ENCODE measurements at places on chromosomes 3 and 15.

DNA sequence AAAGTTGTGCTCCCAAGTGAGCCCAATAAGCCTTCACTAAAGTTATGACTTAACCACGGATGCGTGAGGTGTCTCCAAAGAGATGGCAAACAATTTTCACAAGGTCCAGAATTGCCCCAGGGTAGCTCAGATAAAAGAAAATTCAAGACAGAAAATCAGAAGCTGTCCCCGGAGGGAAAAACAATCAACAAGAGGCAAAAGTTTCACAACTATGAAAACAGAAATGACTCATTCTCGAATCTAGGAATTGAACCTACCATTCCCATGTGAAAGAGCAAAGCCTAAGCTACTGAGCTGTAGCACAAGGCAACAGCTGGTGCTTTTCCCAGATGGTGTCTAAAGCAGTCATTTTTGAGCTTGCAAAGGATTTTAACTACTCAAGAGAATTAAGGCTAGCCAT lies 33.5 kb upstream of the MKRN3 start:
- DNase-seq, result no peak

GRCh38 chr3:194854659-194855390 lies 169.1 kb downstream of the FAM43A start:
- no peak for DNase-seq

GRCh38 chr3:107633327-107634098 lies 110.8 kb downstream of the BBX start:
- DNase-seq, result no peak

DNA sequence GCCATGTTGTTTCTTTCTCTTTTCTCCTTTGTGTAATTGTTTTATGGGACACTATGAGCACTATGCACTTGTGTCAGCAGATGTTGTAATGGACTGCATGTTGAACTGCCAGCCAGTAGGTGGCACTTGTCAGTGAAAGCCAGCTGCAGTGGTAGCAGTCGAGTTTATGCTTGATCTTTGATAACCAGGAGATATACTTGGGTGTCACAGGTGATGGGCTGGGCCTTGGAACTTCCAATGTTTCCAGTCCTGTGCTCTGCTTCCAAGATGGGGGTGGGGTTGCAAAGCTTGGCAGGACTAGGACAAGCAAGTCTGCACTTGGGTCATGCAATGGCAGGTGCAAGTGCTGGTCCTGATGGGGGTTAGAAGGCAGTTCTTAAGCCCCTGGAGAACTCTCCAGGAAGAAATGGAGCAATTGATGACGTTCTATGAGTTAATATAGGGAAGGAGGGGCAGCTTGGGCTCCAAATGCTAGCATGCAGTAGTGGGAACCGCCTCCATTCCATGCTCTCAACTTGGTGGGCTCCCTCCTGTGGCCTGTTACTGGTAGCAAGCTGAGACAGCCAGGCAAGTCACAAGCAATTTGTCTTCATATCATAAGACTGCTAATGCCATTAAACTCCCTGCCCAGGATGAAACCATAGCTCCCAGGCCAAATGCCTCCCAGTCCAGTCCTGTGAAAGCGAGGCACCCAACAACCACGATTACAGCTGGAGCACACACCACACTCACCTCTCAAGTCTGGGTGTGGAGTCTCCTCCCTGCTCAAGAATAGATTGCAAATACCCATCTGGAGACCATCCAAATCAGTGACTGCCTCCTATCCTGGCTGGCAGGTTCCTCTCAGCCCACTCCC lies 287.2 kb downstream of the CGGBP1 start:
- peak; percentile 14 for DNase-seq

DNA sequence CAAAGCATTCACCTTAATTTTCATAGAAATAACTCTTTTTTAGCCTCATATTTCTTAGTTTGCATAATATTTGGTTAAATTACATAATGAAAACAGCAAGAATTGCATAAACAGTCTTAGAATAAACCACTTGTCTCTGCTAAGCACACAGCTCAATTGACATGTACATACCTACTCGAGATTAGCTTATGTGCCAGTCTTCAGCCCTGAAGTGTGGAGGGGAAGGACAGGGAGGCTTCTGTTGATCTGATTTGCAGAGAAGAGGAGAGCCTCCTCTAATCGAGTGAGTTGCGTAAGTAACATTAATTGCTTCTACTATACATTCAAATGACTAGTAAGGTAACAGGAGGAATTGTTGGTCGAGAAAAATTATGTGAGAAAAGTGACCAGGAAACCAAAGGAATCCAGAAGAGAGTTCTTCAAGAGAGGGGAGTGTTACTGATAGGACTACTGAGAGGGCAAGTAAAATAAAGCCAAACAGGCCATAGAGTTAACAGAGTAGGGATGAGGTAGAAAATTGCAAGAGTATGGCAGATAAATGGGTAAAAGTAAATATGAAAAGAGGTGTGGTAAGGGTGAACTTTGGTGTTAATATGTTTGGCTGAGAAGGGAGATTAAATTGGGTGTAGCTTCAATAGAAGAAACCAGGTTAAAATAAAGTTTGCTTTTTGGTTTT lies 7.1 kb upstream of the GOLIM4 start:
- no peak for DNase-seq

- no peak for DNase-seq
These were observed 86.3 kb downstream of the KLHL25 start for GRCh38 chr15:85708402-85708941.

- DNase-seq, result no peak
These were observed 247.7 kb upstream of the CDIN1 start for GRCh38 chr15:36331531-36332275.

DNA sequence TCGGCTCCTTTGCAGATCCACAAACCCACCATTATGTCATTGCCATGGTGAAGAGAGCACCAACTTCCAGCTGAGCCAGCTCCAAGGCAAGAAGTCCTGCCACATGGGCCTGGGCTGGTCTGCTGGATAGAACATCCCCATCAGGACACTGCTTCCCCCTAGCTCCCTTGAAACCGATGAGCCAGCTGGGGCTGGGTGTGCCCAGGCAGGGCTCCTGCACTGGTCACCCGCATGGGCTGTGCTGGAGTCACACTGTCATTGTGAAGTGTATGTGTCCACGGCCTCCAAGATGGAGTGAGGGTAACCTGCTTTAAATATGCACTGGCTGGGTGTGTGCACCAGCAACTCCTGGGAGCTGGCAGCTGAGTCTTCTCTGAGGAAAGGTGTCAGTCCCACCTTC lies 31.0 kb upstream of the TOPBP1 start:
- no peak for DNase-seq

- DNase-seq, result no peak
These were observed 59.9 kb downstream of the CFAP20DC start for GRCh38 chr3:58989955-58990354.

- DNase-seq, result no peak
These were observed 165.0 kb downstream of the NR1D2 start for GRCh38 chr3:24110051-24110450.

GRCh38 chr3:130669740-130670139 lies 76.9 kb downstream of the PIK3R4 start:
- no peak for DNase-seq

- DNase-seq, result no peak
These were observed 133.3 kb downstream of the CHDH start for GRCh38 chr3:53712817-53713388.

- peak; percentile 59 for DNase-seq
These were observed 89.5 kb downstream of the EOMES start for GRCh38 chr3:27632431-27633223.

- DNase-seq, result no peak
These were observed 9.4 kb downstream of the TGFBR2 start for GRCh38 chr3:30615615-30616346.

DNA sequence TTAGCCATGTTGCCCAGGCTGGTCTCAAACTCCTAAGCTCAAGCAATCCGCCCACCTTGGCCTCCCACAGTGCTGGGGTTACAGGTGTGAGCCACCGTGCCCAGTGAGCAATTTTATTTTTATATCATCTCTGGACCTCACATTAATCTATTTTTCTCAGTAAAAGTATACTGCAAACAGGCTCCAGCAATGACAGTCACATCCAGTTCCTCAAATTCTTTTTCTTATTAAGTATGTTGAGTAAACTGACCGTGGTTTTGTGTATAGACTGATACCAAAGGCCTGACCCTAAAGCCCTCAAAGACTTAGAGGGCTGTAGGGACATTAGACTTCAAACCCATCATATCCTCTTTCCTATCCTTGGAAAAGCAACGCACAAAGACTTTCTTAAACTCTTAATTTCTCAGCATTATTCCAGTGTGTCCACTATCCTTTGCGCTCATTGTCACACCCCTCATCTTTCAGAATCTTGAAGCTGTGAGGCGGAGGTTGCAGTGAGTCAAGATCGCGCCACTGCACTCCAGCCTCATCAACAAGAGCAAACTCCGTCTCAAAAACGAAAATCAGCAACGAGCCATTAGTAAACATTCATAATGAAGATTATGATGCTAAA lies 2.0 kb downstream of the NGLY1 start:
- no peak for DNase-seq

DNA sequence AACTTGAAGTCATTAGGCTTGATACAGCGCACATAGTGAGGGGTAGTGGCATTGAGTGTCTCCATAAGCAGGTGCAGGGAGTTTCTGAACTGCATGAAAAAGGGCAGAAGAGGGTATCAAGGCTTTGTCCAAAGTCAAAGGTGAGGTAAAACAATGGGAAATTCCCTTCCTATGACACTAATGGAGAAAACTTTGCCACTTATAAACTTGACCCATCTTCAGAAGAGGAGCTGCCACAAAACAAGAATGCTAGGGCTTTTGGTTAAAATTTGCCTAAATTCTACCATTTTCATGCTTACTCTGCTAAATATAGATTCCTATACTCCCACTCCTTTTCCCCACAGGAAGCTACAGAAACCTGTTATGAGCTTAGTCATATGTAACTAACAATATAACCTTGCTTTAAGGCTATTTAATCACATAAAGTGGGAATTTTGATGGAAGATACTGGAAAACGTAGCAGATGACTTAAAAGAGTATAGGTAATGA lies 87.5 kb upstream of the MYO5C start:
- no peak for DNase-seq

- DNase-seq, result no peak
These were observed 80.2 kb downstream of the FMN1 start for GRCh38 chr15:33114374-33114717.

- no peak for DNase-seq
These were observed 172.4 kb downstream of the CHST2 start for GRCh38 chr3:143291836-143292447.

GRCh38 chr3:71045917-71046282 lies 537.6 kb downstream of the FOXP1 start:
- no peak for DNase-seq

- no peak for DNase-seq
These were observed 5.3 kb downstream of the IGF1R start for GRCh38 chr15:98653686-98654085.

- no peak for DNase-seq
These were observed 271.5 kb upstream of the COL8A1 start for GRCh38 chr3:99366663-99367429.

DNA sequence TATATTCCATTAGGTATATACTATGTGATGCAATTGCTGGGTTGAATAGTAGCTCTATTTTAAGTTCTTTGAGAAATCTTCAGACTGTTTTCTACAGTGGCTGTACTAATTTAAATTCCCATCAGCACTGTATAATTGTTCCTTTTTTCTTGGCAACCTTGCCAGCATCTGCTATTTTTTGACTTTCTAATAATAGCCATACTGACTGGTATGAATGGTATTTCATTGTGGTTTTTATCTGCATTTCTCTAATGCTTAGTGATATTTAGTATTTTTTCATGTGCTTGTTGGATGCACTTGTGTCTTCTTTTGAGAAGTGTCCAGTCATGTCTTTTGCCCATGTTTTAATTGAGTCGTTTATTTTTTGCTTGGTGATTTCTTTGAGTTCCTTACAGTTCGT lies 145.1 kb upstream of the PLSCR5 start:
- DNase-seq, result no peak

GRCh38 chr3:39136533-39137434 lies 16.6 kb downstream of the CSRNP1 start:
- DNase-seq, result no peak

GRCh38 chr15:38427380-38427779 lies 26.5 kb upstream of the FAM98B start:
- no peak for DNase-seq

GRCh38 chr3:46883054-46883829 lies 5.7 kb downstream of the PTH1R start:
- no peak for DNase-seq

DNA sequence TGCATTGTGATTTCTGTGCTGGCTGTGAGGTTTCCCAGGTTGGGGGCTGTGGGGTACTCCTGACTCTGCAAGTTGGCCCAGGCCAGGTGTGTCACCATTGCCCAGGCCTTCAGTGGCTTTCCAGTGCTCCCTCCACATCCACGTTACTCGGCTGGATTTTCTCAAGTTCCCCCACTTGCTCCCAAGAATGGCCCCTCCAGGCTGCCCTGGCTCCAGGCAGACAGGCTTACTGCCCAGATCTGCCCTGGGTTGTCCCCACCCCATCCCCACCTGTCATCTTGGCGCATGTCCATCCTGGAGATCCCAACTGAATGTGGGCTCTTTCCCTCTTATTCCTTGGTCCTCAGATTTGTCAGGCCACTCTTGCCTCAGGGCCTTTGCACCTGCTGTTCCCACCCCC lies 3.6 kb downstream of the APBA2 start:
- DNase-seq, result no peak

GRCh38 chr3:184257083-184257915 lies 4.1 kb downstream of the CAMK2N2 start:
- no peak for DNase-seq

- no peak for DNase-seq
These were observed 12.6 kb downstream of the LIMD1 start for GRCh38 chr3:45606991-45607712.

GRCh38 chr3:114144909-114145688 lies 33.8 kb downstream of the DRD3 start:
- no peak for DNase-seq

- DNase-seq, result no peak
These were observed 65.1 kb downstream of the GOLIM4 start for GRCh38 chr3:168030577-168030976.

DNA sequence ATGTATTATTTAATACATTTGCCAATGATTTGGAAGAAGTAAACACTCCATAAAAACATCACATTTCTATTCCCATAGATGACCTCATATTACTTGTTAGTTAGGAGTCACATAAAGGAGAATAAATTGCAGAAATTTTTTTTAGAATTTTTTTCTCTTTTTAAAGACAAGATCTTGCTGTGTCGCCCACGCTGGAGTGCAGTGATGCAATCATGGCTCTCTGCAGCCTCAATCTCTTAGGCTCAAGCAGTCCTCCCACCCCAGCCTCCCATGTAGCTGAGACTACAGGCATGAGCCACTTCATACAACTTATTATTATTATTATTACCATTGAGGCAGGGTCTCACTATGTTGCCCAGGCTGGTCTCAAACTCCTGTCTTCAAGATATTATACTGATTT lies 12.3 kb upstream of the USP8 start:
- DNase-seq, result no peak

GRCh38 chr3:87498358-87499080 lies 222.1 kb upstream of the POU1F1 start:
- no peak for DNase-seq

Data from CD4-positive, alpha-beta T cell (primary cell).